ENCODE measurements at places on chromosomes 4 and X.

DNA sequence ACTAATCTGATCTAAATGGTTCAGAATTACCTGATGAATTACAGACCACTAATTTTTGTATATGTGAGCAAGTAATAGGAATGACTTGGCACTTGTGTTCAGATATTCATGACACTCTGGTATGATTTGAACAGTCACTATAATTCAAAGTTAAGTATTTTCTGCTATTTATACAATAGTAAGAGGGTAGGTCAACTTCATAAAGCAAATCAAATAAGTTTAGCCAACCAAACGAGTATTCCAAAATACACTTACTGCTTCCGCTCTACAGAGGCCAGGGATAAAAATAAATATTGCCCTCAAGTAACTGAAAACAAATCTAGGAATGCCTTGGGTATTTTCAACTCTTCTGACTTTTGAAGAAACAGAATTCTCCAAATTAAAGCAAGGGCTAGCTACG lies 9.1 kb downstream of the EMCN start:
- DNase-seq = no peak

DNA sequence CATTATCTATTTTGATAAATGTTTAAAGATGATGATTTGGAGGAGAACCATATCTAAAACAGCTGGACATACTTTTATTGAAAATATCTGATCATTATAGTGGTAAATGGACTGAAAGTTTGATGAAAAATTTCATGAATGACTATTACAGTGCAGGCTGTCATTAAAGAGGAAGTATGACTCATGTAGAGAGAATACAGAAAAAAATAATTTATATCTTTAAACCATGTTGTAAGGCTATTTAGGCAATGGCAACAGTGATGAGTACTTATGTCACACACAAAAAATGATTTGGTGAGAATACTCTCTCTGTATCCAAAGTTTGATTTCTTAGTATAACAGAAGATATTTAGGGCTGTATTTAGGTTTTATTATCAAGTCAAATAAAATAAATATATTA lies 3.9 kb upstream of the GLRB start:
- no peak for DNase-seq

- no peak for DNase-seq
Measured at GRCh38 chr4:39808231-39808749, 110.4 kb downstream of the UBE2K start.

GRCh38 chr4:108560616-108561015 lies 59.8 kb upstream of the RPL34 start:
- DNase-seq = no peak

DNA sequence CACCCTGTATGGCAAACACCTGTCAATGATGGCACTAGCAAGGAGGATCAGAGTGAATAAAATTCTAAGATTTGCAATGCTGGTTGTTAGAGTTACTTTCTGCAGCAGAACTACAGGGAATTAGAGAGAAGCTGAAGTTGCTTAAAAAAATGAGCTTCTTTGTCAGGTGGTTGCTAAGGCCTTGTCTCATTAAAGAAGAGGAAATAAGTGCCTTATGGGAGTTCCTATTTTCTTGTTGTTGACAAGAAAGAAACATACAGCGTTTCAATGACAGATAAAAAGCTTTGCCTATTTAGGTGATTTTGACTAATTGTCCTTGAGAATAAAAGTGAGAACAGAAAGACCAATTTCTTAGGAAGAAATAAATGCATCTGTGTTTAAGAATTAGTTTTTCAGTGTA lies 106.0 kb upstream of the ARHGAP24 start:
- DNase-seq = no peak

DNA sequence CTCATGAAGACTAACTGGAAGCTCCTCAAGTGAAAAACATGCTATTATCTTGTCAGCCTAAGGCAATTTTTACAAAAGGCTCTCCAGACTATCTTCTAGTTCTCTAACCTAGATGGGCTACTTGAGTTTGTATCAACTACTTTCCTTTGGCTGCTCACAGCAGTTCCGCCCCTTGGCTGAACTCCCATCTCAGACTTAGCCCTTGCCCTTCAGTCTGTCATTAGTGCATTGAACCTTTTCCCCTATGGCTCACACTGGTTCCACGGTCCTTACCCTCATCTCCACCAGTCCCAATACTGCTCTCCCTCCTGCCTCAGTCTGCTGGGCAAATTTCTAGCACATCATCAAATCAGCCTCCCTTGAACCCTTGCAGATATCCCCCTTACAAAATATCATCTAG lies 362.3 kb downstream of the PPP1R2C start:
- no peak for DNase-seq

GRCh38 chr4:136927172-136927571 lies 605.1 kb downstream of the PCDH18 start:
- no peak for DNase-seq

- DNase-seq = no peak
Measured at GRCh38 chrX:133171962-133172708, 46.0 kb downstream of the TFDP3 start.

GRCh38 chrX:154791939-154792338 lies 13.3 kb downstream of the MPP1 start:
- DNase-seq = no peak

- DNase-seq = no peak
Measured at GRCh38 chr4:17556498-17556897, 20.5 kb upstream of the LAP3 start.

DNA sequence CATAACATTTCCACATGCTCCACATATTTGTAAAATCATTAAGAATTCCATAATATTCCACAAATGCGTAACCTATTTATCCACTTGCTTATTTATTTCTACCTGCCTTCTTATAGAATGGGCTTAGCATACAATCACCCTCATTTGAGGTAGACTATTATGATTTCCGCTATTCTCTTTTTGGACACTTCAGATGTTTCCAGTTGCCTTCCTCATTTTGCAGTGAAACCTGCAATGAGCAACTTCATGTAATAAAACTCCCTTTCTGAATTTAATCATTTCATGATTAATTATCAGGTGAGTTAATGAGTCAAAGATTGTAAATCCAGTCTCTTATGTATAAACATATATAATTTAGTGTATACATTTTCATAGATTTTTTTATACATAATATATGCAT lies 58.0 kb downstream of the PPP3CA start:
- DNase-seq = no peak

DNA sequence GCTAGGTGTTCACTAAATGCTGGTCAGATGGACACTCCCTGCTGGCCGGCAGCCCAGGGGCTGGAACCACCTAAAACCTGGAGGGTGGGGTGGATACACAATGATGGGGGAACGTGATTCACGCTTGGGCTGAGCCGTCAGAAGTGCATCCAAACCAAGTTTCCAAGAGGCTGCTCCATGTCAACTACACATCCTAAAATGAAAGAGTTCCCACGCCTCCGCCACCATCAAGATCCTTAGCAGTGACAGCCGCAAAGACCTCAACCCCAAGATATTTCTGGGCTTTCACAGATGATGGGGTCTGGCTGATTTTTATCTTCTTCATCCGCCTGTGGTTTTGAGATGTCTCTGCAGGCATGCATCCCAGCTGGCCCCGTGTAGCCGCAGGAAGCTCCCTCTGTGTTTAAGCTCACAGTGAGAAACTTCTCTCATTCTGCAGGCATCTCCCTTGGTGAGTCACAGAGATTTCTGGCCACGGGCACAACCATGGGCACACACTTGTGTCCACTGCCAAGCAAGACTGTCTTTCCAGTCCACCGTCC lies 84.4 kb downstream of the HTRA3 start:
- DNase-seq = no peak

DNA sequence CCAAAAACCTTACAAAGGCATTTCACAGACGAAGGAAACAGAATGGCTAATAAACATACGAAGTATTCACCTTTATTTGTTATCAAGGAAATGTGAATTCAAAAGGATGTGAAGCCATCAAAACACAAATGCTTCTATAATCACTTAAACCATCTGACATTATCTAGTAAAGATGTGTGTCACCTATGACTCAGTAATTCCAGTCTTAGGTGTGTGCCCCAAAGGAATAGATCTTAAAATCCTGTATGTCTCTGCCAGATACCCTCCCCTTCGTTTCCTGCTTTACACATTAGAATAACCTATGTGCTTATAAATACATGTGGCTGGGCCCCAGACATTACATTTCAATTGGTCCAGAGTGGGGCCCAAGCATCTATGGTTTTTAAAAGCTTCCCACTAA lies 41.8 kb upstream of the CEP135 start:
- DNase-seq = no peak

- no peak for DNase-seq
Measured at GRCh38 chr4:144547678-144548298, 98.2 kb upstream of the HHIP start.

DNA sequence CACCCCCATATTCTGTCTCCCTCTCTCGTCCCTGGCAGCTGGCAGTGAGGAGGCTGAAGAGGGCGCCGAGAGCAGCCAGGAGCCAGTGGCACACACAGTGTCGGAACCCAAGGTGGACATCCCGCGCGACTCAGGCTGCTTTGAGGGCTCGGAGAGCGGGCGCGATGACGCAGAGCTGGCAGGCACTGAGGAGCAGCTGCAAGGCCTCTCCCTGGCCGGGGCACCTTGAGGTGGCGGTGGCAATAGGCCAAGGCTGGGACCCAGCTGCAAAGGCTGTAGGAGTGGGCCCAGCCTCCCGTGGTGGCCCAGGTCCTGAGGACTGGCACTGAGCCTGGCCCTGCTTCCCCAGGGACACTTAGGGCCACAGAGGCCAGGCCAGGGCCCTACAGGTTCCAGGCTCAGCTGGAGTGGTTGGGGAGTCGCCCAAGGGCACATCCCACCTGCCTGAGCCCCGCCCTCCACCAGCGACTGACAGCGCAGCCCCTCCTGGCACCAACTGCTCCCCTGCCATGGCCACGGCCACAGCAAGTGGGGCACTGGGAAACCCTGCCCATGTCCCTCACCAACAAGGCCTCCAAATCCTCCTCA lies 13.9 kb downstream of the SASH3 start:
- no peak for DNase-seq

GRCh38 chr4:86965019-86965976 lies 30.5 kb downstream of the AFF1 start:
- DNase-seq = no peak

- DNase-seq = no peak
Measured at GRCh38 chrX:29231800-29232199, 644.6 kb downstream of the IL1RAPL1 start.

- DNase-seq = no peak
Measured at GRCh38 chrX:1427756-1428155, 25.0 kb downstream of the ASMTL start.

DNA sequence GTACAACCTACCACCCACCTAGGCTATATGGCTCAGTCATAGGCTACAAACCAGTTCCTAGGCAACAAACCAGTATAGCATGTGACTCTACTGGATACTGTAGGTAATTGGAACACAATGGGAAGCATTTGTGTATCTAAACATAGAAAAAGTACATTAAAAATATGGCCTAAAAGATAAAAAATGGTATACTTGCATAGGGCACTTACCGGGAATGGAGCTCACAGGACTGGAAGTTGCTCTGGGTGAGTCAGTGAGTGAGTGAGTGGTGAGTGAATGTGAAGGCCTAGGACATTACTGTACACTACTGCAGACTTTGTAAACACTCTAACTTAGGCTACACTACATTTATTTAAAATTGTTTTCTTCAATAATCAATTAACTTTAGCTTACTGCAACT lies 139.2 kb upstream of the RBPJ start:
- DNase-seq = no peak

- DNase-seq = no peak
Measured at GRCh38 chr4:8108991-8109390, 49.6 kb downstream of the ABLIM2 start.

DNA sequence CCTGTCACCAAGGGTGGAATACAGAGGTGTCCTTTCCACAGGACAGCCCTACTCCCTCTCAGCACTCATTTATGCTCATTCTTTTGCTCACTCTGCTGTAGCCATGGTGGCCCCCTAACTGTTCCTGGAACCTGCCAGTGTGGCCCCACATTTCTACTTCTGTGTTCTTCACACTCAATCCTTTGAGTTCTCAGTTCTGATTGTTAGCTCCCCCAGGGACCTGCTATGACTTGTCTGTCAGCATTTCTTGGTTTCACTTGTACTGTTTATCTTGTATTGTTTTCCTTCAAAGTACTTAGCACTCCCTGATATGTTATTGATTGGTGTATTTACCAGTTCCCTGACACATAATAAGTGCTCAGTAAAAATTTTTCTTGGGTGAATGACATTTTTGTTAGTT lies 14.9 kb downstream of the VBP1 start:
- DNase-seq = no peak

DNA sequence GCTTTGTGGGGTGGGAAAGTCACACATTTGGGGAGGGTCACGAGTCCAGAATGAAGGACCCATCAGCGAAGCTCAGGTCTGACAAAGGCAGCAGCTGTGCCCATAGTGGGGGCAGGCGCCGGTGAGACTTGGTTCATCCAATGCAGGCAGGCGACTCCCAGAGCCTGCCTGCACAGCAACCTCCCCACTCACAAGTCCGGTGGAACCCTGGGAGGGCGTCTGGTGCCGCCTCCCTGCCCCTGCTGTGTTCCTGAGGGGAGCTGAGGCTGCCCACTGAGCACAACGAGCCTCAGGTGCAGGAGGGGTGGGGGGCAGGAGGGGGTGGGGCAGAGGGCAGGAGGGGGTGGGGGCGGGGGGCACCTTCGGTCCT lies 13.7 kb downstream of the LRPAP1 start:
- no peak for DNase-seq

GRCh38 chr4:87236861-87237260 lies 16.4 kb upstream of the KLHL8 start:
- DNase-seq = no peak

DNA sequence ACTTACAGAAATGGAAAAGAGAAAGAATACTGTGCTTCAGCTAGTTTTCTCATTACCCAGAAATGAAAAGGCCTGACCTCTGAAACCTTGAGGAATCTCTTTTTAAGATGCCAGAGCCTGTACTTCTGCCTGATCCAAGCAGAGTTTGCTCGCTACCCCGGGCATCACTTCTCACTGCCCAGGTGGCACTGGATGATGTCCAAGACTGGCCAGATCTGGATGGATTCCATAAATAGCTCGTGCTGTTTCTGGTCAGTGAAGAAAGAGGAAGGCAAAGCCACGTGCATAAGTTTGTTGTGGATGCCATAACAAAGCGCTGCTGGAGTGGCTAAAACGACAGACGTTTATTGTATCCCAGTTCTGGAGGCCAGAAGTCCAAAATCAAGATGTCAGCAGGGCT lies 133.5 kb downstream of the TBL1X start:
- no peak for DNase-seq

Data from Panc1 (cell line).